ENCODE measurements at places on chromosomes 13 and 19.

DNA sequence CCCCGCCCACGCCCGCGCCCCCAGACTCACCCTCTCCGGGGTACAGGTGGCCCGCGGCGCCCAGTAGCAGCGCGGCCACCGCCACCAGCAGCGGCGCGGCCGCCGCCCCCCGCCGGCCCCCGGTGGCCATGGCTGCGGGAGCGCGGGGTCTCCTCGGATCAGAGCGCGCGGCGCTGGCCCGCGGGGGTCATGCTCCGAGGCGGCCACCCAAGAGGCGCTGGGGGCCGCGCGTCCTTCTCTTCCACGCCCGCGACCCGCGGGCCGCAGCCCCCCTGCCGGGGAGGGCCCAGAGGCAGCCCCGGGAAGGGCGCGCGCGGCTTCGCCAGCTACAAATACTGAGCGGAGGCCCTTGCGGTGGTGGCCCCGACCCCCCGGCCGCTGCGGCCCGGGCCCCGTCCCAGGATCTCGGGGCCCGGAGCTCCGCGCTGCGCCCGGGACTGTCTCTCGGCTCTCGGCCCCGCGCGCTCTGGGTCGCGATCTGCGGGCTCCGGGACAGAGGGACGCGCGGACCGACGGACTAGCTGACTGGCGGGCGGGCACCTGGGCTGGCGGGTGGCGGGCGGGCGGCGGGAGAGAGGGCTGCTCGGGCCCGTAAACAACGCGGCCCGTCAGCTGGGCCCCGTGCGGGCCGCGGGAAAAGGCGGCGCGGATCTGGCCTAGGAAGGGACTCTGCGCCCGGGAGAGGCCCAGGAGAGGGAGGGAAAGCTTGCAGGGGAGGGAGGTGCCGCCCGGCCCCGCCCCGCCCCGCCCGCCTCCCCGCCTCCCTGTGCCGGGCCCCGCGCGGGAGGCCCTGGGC is at the start of gene INSR:
INSR (minus strand) TSS at position 653 of the 796 bp plus-strand sequence; CDS start at position 130, 523 bp downstream.
- DNase-seq = peak; percentile 59

- DNase-seq = no peak
Measured at GRCh38 chr13:111490611-111491010, 170.2 kb downstream of the TEX29 start.

GRCh38 chr13:63088226-63088625 is 1672.6 kb upstream of the PCDH20 start:
- no peak for DNase-seq

- DNase-seq = no peak
Measured at GRCh38 chr19:45578861-45579260, 5.7 kb downstream of the OPA3 start.

All from omental fat pad (tissue), 4 donors.